ENCODE measurements at places on chromosomes 1 and 21.

GRCh38 chr1:214317300-214317699 is 36.3 kb downstream of the SMYD2 start:
- no peak overlapping the region for H3K27ac ChIP-seq
- H3K36me3 ChIP-seq, result peaks cover 17% of the 10 kb centered on the region
- no peaks in the 10 kb centered on the region for H3K27me3 ChIP-seq
- no peak overlapping the region for H3K4me3 ChIP-seq

DNA sequence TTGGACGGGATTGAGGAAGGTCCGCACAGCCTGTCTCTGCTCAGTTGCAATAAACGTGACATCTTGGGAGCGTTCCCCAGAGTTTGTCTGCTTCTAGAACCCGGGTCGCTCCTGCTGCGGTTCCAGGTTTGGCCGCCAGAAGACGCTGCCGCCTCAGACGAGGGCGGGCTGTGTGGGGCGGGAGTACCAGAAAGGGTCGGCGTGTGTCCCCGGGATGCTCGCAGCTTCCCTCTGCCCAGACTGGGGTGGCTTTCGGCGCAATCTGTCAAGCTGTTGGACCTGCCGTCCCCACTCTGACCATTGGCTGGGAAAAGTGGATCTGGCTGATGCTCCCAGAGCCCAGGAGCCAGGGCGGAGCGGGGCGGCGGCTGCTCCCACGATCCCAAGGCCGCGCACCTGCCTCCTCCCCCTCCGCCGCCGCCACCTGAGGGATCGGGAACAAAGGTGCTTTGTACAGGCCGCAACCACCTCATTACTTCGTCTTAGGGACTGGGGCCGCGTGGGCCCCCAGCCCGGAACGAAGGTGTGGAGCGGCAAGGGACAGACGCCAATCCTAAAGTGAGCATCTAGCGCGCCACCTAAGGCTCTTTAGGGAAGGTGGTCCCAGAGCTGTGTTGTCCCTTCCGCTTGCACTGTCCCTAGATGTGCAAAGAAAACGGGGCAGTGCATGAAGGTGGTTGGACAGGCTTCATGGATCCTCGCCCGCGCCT is 683 bp upstream of the EFNA4 start:
- H3K4me1 ChIP-seq, result peaks cover 43% of the 10 kb centered on the region
- peaks cover 39% of the 10 kb centered on the region for H3K36me3 ChIP-seq
- no peaks in the 10 kb centered on the region for H3K27me3 ChIP-seq
- H3K4me3 ChIP-seq, result peak overlapping the region; percentile 63

DNA sequence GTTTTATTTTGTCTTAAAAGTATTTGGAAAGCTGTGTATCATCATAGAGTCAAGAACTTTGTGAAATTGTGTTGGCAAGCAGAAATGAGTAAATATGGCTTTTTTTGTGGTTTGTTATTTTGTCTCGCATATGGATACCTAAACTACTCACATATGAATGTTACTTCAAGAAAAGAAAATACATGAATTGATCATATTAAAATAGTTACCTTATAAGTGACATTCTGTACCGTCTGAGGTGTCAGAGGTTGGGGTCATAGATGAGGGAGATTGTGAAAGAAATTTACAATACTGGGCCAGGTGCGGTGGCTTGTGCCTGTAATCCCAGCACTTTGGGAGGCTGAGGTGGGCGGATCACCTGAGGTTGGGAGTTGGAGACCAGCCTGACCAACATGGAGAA is 31.3 kb upstream of the AXDND1 start:
- H3K4me3 ChIP-seq, result no peak overlapping the region
- DNase-seq, result no peak
- H3K36me3 ChIP-seq, result peaks cover 9% of the 10 kb centered on the region
- no peak overlapping the region for H3K27ac ChIP-seq
- H3K4me1 ChIP-seq, result no peaks in the 10 kb centered on the region

GRCh38 chr1:39787468-39787867 is 1.2 kb downstream of the BMP8B start:
- H3K4me3 ChIP-seq, result no peak overlapping the region
- peaks cover 12% of the 10 kb centered on the region for H3K4me1 ChIP-seq
- no peak for DNase-seq
- no peak overlapping the region for H3K27ac ChIP-seq
- no peaks in the 10 kb centered on the region for H3K36me3 ChIP-seq

DNA sequence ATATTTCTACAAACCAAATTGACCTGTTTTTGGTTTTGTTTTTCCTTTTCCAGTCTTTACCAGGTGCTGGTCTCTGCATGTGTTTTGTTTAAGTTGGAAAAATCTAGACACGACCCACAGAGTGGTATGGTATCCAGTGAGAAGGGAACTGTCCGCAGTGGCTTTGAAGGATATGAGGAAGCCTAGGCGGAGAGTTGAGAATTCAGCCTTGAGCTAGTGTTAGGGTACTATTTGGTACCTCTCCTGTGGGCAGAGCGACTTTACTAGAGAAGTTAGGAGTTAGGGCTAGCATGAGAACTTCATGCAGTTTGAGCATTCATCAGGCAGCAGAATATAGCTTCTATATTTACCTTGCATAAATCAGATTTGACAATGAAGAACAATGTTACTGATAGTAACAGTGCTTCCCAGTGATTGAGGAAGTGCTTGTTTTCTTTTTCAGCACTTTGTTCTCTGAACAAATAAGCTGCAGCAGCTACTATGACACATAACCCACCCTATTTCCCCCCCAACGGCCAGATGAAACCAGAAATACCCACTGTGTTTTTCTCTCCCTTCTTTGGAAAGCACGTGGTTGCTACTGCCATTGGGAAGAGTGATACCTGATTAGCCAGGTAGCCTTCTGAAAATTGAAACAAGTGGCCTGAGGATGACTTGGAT is 19.0 kb downstream of the MRPS6 start:
- no peak for DNase-seq
- H3K4me3 ChIP-seq, result no peak overlapping the region
- H3K4me1 ChIP-seq, result peaks cover 12% of the 10 kb centered on the region
- H3K27ac ChIP-seq, result no peak overlapping the region
- peaks cover 18% of the 10 kb centered on the region for H3K36me3 ChIP-seq
- H3K27me3 ChIP-seq, result no peaks in the 10 kb centered on the region

GRCh38 chr1:171972846-171973245 is 131.5 kb downstream of the DNM3 start:
- no peak for DNase-seq
- H3K36me3 ChIP-seq, result no peaks in the 10 kb centered on the region
- no peaks in the 10 kb centered on the region for H3K27me3 ChIP-seq
- H3K4me3 ChIP-seq, result no peak overlapping the region
- no peak overlapping the region for H3K27ac ChIP-seq

DNA sequence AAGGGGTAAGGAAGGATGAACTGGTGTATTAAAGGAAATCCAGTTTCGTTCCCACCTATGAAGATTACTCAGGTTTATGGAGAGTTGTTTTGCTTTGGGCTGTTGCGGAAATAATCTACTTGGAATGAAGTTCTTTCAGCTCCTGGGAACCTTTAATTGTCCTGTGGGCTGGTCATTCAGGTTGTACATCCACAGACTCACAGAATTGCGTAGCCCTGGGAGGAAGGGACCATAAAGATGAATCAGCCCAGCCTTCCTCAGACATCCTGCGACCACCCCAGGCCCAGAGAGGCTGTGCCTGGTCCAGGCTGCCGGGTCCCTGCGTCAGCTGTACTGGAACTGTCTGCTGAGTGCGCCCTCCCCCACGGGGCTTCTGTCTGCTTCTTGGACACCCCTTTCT is 72.7 kb downstream of the GALNT2 start:
- H3K36me3 ChIP-seq, result no peaks in the 10 kb centered on the region
- H3K4me1 ChIP-seq, result peaks cover 24% of the 10 kb centered on the region
- H3K27ac ChIP-seq, result no peak overlapping the region
- H3K4me3 ChIP-seq, result no peak overlapping the region
- H3K27me3 ChIP-seq, result no peaks in the 10 kb centered on the region

DNA sequence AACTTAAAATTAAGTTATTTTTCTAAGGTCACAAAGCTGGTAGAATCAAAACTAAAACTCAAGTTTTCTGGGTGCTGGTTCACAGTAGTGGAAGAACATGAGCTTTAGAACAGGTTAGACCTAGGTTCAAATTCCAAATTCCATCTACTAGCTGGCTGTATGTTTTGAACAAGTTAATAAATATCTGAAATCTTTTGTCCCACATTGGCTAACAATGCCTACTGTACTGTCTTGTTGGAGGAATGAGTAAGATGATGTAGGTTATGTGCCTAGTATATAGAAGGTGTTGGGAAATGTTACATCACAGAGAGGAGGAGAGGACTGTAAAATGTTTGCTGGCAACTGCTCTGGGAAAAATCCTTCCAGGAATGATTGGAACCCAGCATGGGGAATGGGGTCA is 14.0 kb upstream of the CD247 start:
- no peak for DNase-seq
- H3K27me3 ChIP-seq, result no peaks in the 10 kb centered on the region
- no peak overlapping the region for H3K27ac ChIP-seq
- no peaks in the 10 kb centered on the region for H3K4me1 ChIP-seq
- no peak overlapping the region for H3K4me3 ChIP-seq
- H3K36me3 ChIP-seq, result no peaks in the 10 kb centered on the region

DNA sequence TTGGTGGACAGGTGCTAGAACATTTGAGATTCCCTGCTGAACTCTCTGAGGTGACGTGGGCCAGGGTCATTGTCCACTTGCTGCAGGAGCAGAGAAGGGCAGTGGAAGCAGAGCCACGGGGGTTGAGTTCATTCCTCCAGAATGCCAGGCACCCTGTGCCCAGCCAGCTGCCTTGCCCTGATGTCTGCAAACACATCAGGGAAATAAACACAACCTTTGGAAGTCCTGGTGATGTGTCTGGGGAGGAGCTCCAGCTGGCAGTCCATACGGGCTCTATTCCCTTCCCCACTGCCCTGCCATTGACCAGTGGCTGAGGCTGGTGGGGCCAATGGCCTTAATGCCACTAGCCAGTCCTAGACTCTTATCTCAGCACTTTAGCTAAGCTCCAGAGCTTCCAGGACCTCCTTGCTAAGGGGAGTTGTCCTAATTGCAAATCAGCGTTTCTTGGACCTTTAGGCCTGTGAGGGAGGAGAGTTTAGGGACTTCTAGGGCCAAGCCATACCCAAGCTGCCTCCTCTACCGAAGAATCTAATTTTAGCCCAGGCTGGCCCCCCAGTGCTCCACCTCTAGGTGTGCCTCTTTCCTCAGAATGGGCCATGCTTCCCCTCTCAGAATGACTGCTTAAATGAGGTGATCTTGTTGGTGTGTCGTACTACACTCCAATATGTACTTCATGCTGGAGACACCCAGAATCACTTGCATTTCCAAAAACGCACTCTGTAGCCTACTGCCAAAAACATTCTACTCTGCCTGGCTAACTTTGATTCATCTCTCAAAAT is 25.9 kb upstream of the MFSD2A start:
- no peaks in the 10 kb centered on the region for H3K27me3 ChIP-seq
- H3K36me3 ChIP-seq, result no peaks in the 10 kb centered on the region
- no peak for DNase-seq
- H3K4me1 ChIP-seq, result peaks cover 35% of the 10 kb centered on the region
- H3K4me3 ChIP-seq, result no peak overlapping the region
- H3K27ac ChIP-seq, result no peak overlapping the region

DNA sequence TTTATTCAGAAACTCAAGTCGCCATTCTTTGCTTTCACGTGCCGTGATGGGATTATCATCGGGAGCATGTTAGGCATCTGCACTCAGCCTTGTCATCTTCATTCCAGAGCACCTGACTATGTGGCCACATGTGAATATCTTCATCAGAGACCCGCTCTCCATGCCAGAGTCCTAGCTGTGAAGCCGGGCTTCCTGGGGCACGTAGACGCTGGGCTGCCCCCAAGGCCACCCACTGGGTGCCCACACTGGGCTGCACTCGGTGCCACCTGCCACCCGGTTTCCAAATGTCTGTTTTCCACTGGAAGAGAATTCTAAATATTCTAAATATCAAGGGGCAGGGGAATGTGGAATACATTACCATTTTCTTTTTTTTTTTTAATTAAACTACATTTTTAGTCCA is 43.8 kb downstream of the SLC37A1 start:
- H3K4me1 ChIP-seq, result peaks cover 3% of the 10 kb centered on the region
- no peak overlapping the region for H3K4me3 ChIP-seq
- no peak overlapping the region for H3K27ac ChIP-seq
- H3K36me3 ChIP-seq, result peaks cover 37% of the 10 kb centered on the region
- no peaks in the 10 kb centered on the region for H3K27me3 ChIP-seq

All from suprapubic skin (tissue), 4 donors.